Tongue (tissue), 3 donors: ENCODE measurements at places on chromosomes 11 and 22.
A peak's percentile ranks its signal among the peaks of the same experiment; 100 is the strongest.

- DNase-seq, result no peak
Measured at GRCh38 chr11:117337076-117337475, 9.4 kb downstream of the CEP164 start.

GRCh38 chr11:16738947-16739815 is 734 bp downstream of the C11orf58 start:
- peak; percentile 58 for DNase-seq

DNA sequence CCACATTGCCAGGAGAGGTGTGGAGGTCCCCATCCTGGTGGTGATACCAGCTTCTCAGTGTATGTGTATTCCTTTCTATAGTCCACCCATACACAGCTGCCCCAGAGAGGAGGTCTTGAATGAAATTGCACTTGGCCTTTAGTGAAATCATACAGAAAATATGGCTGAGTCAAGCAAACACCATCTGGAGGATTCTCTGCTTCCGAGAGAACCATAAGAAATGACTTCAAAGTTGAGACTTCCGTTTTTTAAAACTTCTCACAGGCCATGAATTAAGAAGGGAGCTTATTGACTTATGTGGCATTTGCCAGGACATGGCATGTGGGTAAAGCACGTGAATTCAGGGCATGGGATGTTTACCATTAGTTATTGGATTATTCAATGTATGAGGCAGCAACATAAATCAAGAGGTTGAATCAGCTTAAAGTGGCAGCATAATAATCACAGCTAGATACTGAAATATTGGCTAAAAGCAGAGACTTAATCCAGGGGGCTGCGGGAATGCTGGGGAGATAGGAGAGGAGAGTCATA is 119.1 kb upstream of the MTNR1B start:
- DNase-seq, result no peak

- DNase-seq, result no peak
Measured at GRCh38 chr11:34151916-34152845, 46.8 kb downstream of the NAT10 start.

- DNase-seq, result no peak
Measured at GRCh38 chr11:44839458-44840084, 111.1 kb downstream of the TP53I11 start.

GRCh38 chr22:28629420-28630176 is 50.0 kb downstream of the TTC28 start:
- no peak for DNase-seq

- no peak for DNase-seq
Measured at GRCh38 chr11:2781408-2782274, 81.8 kb upstream of the KCNQ1OT1 start.

DNA sequence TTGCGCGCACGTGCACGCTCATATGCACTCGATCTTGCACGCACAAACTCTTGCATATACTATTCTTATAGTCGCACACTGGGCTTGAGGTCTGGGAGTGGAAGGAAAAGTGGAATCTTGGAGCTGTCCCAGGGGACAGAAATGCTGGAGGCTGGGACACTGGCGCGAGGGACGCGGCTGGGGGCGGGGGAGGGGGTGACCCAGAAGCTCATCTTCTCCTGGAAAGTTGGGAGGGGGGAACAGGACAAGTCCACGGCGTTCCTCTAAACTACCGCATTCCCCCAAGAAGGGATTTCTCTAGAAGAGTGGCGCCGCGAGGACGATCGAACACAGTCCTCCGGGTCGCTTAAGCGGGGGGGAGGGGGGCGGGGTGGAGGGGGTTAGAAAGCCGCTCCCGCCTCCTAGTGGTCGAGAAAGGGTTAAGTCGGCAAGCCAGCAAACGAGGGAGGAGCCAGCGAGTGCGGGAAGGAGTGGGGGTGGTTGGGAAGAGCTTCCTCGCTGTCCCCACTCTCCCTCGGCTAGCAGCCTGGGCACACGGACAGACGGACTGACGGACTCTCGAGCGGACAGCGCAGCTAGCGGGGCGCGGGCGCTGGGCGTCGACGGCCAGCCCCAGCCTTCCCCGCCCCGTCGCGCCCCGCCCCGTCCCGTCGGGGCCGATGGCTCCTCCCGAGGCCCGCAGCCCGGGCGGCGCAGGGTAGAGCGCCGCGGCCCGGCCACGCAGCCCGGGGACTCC is at the start of gene RTN4RL2:
Gene RTN4RL2, plus strand, starts transcription at position 507 of the 736 bp plus-strand sequence. CDS start 338 bp downstream, outside the sequence.
- DNase-seq, result peak; percentile 69

DNA sequence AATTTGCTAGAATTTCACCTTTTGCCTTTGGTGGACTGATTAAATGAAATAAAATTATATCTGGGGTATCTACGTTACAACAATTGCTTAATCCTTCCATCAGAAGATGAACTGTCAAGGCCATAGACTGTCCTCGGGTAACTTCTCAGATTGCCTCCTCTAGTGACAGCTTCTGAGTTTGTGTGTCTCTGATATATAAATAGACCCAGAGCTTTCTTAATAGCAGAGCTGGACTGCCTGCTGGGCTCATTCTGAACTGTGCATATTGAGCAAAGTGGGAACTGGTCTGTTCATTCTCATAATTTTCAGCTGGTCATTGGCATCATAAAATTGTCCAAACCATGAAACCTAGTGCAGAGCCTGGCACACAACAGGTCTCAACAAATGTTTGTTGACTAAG is 99.1 kb upstream of the GRAMD1B start:
- peak; percentile 22 for DNase-seq

- DNase-seq, result no peak
Measured at GRCh38 chr22:20782596-20783299, 8.8 kb downstream of the SERPIND1 start.

DNA sequence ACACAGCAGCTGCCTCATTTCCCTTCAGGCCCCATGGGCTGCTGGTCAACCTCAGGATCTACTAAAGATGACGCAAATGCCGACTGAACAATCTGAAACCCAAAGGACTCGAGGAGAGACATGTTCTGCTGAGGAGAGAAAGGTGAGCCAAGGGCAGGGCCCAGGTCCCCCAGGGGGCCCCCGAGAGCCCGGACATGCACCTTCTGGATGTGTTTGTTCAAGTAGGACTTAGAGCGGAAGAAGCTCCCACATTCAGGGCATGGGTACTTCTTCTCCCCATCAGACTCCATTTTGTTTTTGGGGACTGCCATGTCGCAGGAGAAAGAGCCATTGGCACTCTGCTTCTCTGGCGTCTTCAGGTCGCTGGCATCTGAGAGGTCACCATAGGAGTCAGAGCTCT is 19.3 kb downstream of the PATZ1 start:
- no peak for DNase-seq
